Activated CD4-positive, alpha-beta T cell treated with anti-CD3 and anti-CD28 coated beads, Interleukin-2, amount 10 ng/mL, durations not matched to agents 24 days and 14 days (primary cell): ENCODE measurements at places on chromosomes 11 and 22. TPM values are rescaled to one million over a fixed set of nuclear protein-coding genes. Genes with fewer than 3 reads are reported as not detected.
A peak's percentile ranks its signal among the peaks of the same experiment; 100 is the strongest.

The MGAT3 gene
- total RNA-seq: 0.90 and 1.9 TPM in 2 replicates

The KRTAP5-4 gene
- not detected in 2 replicates for total RNA-seq

The DBX1 gene
- total RNA-seq: not detected in 2 replicates

The MIOX gene
- 0.21 and 0.40 TPM in 2 replicates for total RNA-seq

The C11orf97 gene
- total RNA-seq: not detected in 2 replicates

DNA sequence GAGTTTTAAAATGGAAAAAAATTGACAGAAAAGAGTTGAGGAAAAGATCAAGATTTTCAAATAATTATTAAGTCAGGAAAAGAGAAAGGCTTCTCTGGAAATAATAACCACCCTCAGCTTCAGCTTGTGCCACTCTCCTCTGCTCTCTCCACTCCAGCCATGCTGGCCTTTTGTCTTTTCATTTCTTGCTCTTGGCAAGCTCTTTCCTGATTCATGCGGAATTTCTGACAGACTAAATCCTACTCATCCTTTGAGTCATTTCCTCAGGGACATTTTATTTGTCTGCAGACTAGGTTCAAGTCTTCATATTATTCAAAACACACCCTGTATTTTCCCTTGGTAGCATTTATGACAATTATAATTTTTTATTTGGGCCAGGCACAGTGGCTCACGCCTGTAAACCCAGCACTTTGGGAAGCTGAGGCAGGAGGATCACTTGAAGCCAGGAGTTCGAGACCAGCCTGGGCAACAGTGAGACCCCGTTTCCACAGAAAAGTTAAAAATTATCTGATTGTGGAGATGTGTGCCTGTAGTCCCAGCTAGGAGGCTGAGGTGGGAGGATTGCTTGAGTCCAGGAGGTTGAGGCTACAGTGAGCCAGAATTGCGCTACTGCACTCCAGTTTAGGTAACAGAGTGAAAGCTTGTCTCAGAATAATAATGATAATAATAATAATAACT is 7.8 kb upstream of the P4HA3 start:
- H3K36me3 ChIP-seq: peaks cover 3% of the 10 kb centered on the region
- peaks cover 25% of the 10 kb centered on the region for H3K27me3 ChIP-seq
- DNase-seq: no peak
- no peak overlapping the region for H3K27ac ChIP-seq
- peaks cover 2% of the 10 kb centered on the region for H3K4me1 ChIP-seq
- H3K4me3 ChIP-seq: no peak overlapping the region

DNA sequence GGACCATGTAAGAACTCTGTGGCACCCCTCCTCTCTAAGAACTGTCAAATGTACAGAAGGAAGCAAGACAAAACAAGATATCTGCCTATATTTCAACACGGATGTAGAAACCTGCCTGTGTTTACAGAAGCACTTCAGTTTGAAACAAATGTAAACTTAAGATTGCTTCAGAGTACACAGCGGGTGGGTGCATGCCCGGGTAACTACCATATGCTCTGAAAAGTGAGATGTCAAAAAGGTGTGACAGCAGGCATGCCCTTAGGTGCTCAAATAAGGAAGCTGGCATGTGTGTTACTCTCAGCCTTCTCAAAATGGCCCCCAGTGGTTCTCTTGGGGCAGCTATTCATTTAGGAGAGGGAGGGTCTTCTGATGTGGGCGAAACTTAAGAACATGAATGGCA is 5.2 kb downstream of the ACP2 start:
- H3K4me1 ChIP-seq: peaks cover 21% of the 10 kb centered on the region
- peaks cover 63% of the 10 kb centered on the region for H3K36me3 ChIP-seq
- no peak overlapping the region for H3K4me3 ChIP-seq
- peak overlapping the region; percentile 32 for H3K27ac ChIP-seq
- no peaks in the 10 kb centered on the region for H3K27me3 ChIP-seq

- no peak for DNase-seq
- no peaks in the 10 kb centered on the region for H3K27me3 ChIP-seq
- H3K36me3 ChIP-seq: no peaks in the 10 kb centered on the region
- H3K27ac ChIP-seq: no peak overlapping the region
- peaks cover 1% of the 10 kb centered on the region for H3K4me1 ChIP-seq
- no peak overlapping the region for H3K4me3 ChIP-seq
These were observed 237.9 kb downstream of the BRD1 start for GRCh38 chr22:49589811-49590210.

- H3K27ac ChIP-seq: no peak overlapping the region
- no peaks in the 10 kb centered on the region for H3K27me3 ChIP-seq
- no peak overlapping the region for H3K4me3 ChIP-seq
- H3K36me3 ChIP-seq: peaks cover 50% of the 10 kb centered on the region
- no peak for DNase-seq
- H3K4me1 ChIP-seq: no peaks in the 10 kb centered on the region
These were observed 59.4 kb upstream of the CLTCL1 start for GRCh38 chr22:19350947-19351346.

- peaks cover 2% of the 10 kb centered on the region for H3K27me3 ChIP-seq
- no peak overlapping the region for H3K27ac ChIP-seq
- H3K4me1 ChIP-seq: no peaks in the 10 kb centered on the region
- H3K36me3 ChIP-seq: no peaks in the 10 kb centered on the region
These were observed 56.6 kb downstream of the ST14 start for GRCh38 chr11:130216221-130216550.

DNA sequence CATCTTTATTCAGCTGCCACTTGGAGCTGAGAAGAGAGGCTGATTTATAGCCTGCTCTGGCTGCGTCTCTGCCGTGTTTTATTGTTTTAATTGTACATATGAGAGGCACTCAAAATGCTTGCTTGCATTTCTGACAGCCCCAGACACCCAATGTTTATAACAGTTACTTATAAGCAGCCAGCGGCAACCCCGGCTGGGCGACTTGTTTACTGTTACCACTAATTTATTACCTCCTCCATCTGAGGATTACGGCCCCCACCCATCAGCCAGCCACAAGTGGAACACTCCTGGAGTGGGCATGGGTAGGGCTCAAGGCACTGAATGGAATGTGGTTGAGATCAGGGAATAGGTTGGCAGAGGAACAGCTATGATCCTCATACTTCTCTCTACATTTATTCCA is 61.2 kb downstream of the CLPB start:
- H3K27ac ChIP-seq: no peak overlapping the region
- no peaks in the 10 kb centered on the region for H3K27me3 ChIP-seq
- no peaks in the 10 kb centered on the region for H3K4me1 ChIP-seq
- H3K36me3 ChIP-seq: no peaks in the 10 kb centered on the region
- H3K4me3 ChIP-seq: no peak overlapping the region

- no peaks in the 10 kb centered on the region for H3K36me3 ChIP-seq
- no peak for DNase-seq
- no peaks in the 10 kb centered on the region for H3K4me1 ChIP-seq
- H3K27me3 ChIP-seq: peaks cover 12% of the 10 kb centered on the region
- H3K4me3 ChIP-seq: no peak overlapping the region
These were observed 15.6 kb upstream of the SYT13 start for GRCh38 chr11:45301537-45302246.

- peaks cover 9% of the 10 kb centered on the region for H3K4me1 ChIP-seq
- peaks cover 48% of the 10 kb centered on the region for H3K36me3 ChIP-seq
- H3K27me3 ChIP-seq: no peaks in the 10 kb centered on the region
- H3K27ac ChIP-seq: peak overlapping the region; percentile 71
- DNase-seq: no peak
These were observed 15.8 kb downstream of the ACAT1 start for GRCh38 chr11:108137212-108137611.

GRCh38 chr11:112310419-112310818 is 49.8 kb upstream of the PLET1 start:
- no peak for DNase-seq
- peaks cover 2% of the 10 kb centered on the region for H3K36me3 ChIP-seq
- H3K4me3 ChIP-seq: no peak overlapping the region
- H3K27ac ChIP-seq: no peak overlapping the region
- no peaks in the 10 kb centered on the region for H3K4me1 ChIP-seq

- peaks cover 11% of the 10 kb centered on the region for H3K27me3 ChIP-seq
- no peak overlapping the region for H3K4me3 ChIP-seq
- DNase-seq: peak; percentile 70
- H3K27ac ChIP-seq: no peak overlapping the region
- no peaks in the 10 kb centered on the region for H3K36me3 ChIP-seq
- peaks cover 16% of the 10 kb centered on the region for H3K4me1 ChIP-seq
These were observed 181.2 kb downstream of the CSNK2A3 start for GRCh38 chr11:11171854-11172253.

DNA sequence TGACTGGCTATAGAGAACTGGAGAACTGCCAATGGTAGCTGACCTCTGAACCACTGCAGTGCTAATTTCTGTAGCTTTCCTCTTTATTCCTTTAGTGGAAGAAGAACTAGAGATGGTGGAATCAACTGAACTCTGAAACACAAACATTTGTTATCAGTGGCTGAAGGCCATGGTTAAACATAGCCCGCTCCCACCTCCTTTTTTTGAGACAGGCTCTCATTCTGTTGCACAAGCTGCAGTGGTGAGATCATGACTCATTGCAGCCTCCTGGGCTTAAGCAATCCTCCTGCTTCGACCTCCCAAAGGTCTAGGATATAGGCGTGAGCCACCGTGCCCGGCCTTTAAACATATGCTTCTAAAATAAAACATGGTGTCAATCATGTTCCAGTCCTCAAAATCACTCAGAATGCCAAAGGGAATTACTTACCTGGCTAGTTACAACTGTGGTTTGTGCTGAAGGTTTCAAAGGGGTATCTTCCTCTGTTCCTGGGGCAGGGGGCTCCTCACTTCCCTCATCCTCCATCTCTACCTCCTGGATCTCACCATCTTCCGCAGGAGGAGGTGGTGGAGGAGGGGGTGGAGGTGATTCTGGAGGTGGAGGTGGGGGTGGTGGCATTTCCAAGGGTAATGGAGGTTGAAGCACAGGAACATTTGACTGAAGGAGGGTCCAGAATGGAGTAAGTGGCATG is 9.0 kb upstream of the AGBL2 start:
- H3K36me3 ChIP-seq: peaks cover 64% of the 10 kb centered on the region
- no peaks in the 10 kb centered on the region for H3K4me1 ChIP-seq
- no peaks in the 10 kb centered on the region for H3K27me3 ChIP-seq
- no peak overlapping the region for H3K4me3 ChIP-seq

GRCh38 chr11:83725269-83725560 is 439.0 kb upstream of the CCDC90B start:
- H3K27me3 ChIP-seq: peaks cover 17% of the 10 kb centered on the region
- H3K4me1 ChIP-seq: peaks cover 2% of the 10 kb centered on the region
- no peak overlapping the region for H3K27ac ChIP-seq
- DNase-seq: no peak

- H3K27ac ChIP-seq: no peak overlapping the region
- DNase-seq: no peak
- no peak overlapping the region for H3K4me3 ChIP-seq
These were observed 35.6 kb upstream of the EIF3D start for GRCh38 chr22:36564422-36565158.

DNA sequence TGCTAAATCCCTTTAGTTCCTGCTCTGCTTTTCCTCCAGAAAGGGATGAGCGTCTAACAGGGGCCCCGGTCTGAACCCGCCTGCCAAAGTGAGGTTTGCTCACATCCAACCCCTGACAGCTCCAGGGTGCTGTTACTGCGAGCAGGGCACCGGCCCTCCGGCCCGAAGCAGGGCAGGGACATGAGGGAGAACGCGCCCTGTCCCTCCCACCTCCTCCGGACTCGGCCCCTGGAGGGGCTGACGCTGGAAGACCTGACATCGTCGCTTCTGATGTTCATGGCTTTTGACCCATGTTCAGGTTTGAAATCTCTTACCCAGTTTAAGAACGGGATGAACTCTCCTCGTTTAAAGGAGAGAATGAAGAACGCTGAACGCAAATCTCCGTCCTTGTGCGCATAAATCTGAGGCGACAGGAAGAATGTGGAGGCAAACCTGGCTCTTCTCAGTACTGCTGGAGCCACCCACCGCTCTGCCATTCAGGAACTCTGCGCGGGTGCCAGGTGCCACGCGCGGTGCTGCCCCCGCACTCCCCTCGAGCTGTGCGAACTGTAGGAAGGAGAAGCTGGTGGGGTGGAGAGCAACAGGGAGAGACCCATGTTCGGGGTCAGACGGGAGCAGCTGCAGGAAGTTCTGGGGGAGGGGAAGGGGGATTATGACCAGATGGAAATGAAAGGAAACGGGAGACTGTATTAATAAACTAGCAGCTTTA is 826 bp upstream of the EEF1G start:
- H3K36me3 ChIP-seq: peaks cover 71% of the 10 kb centered on the region
- H3K27ac ChIP-seq: peak overlapping the region; percentile 96
- peak overlapping the region; percentile 96 for H3K4me3 ChIP-seq
- no peak for DNase-seq

GRCh38 chr11:88042238-88042637 is 133.0 kb downstream of the RAB38 start:
- H3K27me3 ChIP-seq: peaks cover 9% of the 10 kb centered on the region
- H3K4me3 ChIP-seq: no peak overlapping the region
- no peaks in the 10 kb centered on the region for H3K36me3 ChIP-seq
- no peak overlapping the region for H3K27ac ChIP-seq

- no peak overlapping the region for H3K27ac ChIP-seq
- H3K4me1 ChIP-seq: peaks cover 17% of the 10 kb centered on the region
- peak; percentile 83 for DNase-seq
- H3K36me3 ChIP-seq: peaks cover 3% of the 10 kb centered on the region
These were observed 61.5 kb upstream of the EED start for GRCh38 chr11:86182976-86183584.

GRCh38 chr11:118441770-118442275 is 5.5 kb downstream of the KMT2A start:
- peak overlapping the region; percentile 49 for H3K4me3 ChIP-seq
- no peaks in the 10 kb centered on the region for H3K27me3 ChIP-seq
- peaks cover 70% of the 10 kb centered on the region for H3K4me1 ChIP-seq
- peak overlapping the region; percentile 9 for H3K27ac ChIP-seq
- H3K36me3 ChIP-seq: peaks cover 35% of the 10 kb centered on the region

- no peaks in the 10 kb centered on the region for H3K27me3 ChIP-seq
- no peaks in the 10 kb centered on the region for H3K36me3 ChIP-seq
- no peak overlapping the region for H3K27ac ChIP-seq
- H3K4me3 ChIP-seq: no peak overlapping the region
- no peaks in the 10 kb centered on the region for H3K4me1 ChIP-seq
These were observed 83.6 kb upstream of the BDNF start for GRCh38 chr11:27783701-27784355.
